ENCODE measurements at places on chromosomes 6 and 20. TPM values are rescaled to one million over a fixed set of nuclear protein-coding genes. Genes with fewer than 3 reads are reported as not detected.

SNPH gene
- 12.0 TPM for total RNA-seq

ENPP1 gene
- 37.4 TPM for total RNA-seq

GPR6 gene
- total RNA-seq = not detected

NOTCH4 gene
- 0.65 TPM for total RNA-seq

ANKRD6 gene
- total RNA-seq = 14.9 TPM

CST7 gene
- not detected for total RNA-seq

SCUBE3 gene
- total RNA-seq = 153 TPM

SIRPB1 gene
- not detected for total RNA-seq

CHD6 gene
- 30.9 TPM for total RNA-seq

SLPI gene
- total RNA-seq = 0.52 TPM

SAMD10 gene
- 3.6 TPM for total RNA-seq

NR2E1 gene
- not detected for total RNA-seq

MOXD1 gene
- 41.5 TPM for total RNA-seq

MMP24 gene
- total RNA-seq = 0.98 TPM
